CD4-positive, alpha-beta memory T cell (primary cell): ENCODE measurements at places on chromosomes 5 and 9.

DNA sequence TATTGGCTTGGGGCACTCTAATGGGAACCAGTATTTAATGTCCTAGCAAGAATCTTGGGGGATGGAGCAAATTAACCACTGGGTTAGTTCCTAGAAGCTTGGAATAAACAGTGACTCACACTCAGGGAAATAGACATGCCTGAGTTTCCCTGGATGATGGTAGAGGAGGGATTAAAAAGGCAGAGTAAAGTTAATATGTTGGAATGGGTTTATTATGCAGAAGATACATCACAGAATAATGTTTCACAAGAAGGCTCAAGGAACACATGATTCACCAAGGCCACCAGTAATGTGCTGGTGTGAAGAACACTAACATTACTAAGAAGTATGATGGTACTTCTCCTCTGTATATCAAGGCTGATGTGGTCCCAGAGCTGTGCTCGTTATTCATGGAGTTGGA, 752.9 kb upstream of the SEMA6A start:
- no peak for DNase-seq
- no peak overlapping the region for H3K27ac ChIP-seq
- no peak overlapping the region for H3K4me3 ChIP-seq
- no peaks in the 10 kb centered on the region for H3K27me3 ChIP-seq
- H3K4me1 ChIP-seq: no peaks in the 10 kb centered on the region

DNA sequence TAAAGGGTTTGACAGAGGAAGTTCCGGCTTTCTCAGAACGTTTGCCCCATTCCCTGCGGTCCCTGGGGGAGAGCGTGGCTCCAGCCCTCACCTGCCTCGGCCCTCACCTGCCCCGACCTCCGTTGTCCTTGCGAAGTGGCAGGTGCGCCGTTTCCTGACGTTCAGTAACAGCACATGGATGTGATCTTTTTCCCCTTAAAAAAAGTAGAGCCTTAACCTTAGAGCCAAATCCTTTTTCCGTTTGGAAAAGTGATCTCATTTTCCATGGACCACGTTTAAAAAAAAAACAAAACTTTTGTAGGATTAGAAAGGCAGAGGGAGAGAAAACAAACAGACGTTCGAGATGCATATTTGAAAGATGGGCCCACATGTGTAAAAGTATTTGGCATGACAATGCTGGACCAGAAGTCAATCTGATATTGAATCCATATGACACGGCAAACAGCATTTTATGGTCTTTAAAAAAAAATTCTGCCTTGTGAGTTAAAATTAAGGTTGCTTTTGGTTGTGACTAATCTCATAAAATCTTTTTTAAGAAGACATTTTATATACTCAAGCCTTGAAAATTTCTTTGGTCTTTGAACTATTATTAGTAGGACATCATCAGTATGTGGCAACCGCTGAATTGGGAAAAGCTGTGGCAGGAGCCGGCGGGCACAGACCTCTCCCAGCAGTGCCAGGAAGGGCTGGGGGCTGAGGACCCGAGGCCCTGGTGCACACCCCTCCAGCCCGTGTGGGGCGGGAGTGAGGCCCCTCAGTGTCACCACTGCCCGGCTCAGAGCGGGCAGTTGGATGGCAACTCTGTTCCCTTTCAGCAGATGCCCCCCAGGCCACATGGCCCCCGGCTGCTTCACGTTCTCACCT, 42.5 kb upstream of the EXOC3 start:
- H3K27me3 ChIP-seq: peaks cover 7% of the 10 kb centered on the region
- no peak overlapping the region for H3K27ac ChIP-seq
- no peaks in the 10 kb centered on the region for H3K36me3 ChIP-seq
- H3K4me3 ChIP-seq: no peak overlapping the region

- no peak overlapping the region for H3K4me3 ChIP-seq
- H3K4me1 ChIP-seq: no peaks in the 10 kb centered on the region
- no peak for DNase-seq
- no peak overlapping the region for H3K27ac ChIP-seq
- no peaks in the 10 kb centered on the region for H3K36me3 ChIP-seq
These were observed 97.8 kb downstream of the STK32A start for GRCh38 chr5:147332658-147333057.

DNA sequence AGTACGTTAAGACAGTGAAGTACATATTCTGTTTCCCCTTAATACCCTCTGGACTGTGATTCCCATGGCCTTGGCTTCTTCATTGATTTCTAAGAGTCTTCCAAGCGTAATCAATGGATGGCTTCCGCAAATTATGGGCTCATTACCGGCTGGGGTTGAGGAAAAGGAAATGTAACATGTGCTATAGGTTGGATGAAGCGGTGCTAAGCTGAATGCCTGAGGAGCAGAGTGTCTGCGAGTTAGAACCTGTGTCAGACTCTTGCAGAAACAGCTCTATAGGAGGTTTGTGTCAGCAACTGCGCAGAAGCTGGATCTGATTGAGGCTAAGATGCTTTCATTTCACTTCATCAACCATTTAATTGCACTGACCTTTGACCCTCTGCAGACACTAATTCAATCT, 114.3 kb upstream of the CDH18 start:
- no peaks in the 10 kb centered on the region for H3K4me1 ChIP-seq
- H3K4me3 ChIP-seq: no peak overlapping the region
- no peaks in the 10 kb centered on the region for H3K36me3 ChIP-seq

DNA sequence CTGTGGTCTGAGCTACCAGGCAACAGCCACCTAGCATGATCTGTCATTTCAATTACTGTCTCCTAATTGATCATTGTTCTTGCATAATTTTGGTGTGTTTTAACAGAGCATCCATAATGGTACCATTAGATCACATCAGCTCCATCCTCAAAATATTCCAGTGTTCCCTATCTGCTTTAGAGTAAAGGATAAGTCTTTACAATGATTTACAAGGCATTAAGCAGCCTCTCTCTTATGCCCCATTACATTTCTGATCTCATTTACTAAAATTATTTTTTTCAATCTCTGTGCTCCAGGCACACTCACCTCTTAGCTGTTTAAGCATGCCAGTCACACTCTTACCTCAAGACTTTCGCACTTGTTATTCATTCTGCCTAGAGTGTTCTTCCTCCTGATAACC, 389.9 kb upstream of the PTPRD start:
- H3K27me3 ChIP-seq: no peaks in the 10 kb centered on the region
- no peak overlapping the region for H3K4me3 ChIP-seq
- H3K4me1 ChIP-seq: no peaks in the 10 kb centered on the region
- no peak overlapping the region for H3K27ac ChIP-seq
- DNase-seq: no peak

GRCh38 chr9:130444565-130445221, at the start of gene ASS1:
Gene ASS1, plus strand, starts transcription at chr9:130444961. Its CDS starts 7,268 bp downstream, at chr9:130452229.
- peak; percentile 21 for DNase-seq
- H3K36me3 ChIP-seq: no peaks in the 10 kb centered on the region
- no peak within 1 kb of the TSS for H3K27ac ChIP-seq
- no peak within 1 kb of the TSS for H3K4me3 ChIP-seq

GRCh38 chr5:54905942-54906537, 79.4 kb downstream of the ESM1 start:
- peaks cover 9% of the 10 kb centered on the region for H3K4me1 ChIP-seq
- peak; percentile 57 for DNase-seq
- no peaks in the 10 kb centered on the region for H3K36me3 ChIP-seq
- H3K27ac ChIP-seq: no peak overlapping the region
- H3K4me3 ChIP-seq: no peak overlapping the region
- no peaks in the 10 kb centered on the region for H3K27me3 ChIP-seq

DNA sequence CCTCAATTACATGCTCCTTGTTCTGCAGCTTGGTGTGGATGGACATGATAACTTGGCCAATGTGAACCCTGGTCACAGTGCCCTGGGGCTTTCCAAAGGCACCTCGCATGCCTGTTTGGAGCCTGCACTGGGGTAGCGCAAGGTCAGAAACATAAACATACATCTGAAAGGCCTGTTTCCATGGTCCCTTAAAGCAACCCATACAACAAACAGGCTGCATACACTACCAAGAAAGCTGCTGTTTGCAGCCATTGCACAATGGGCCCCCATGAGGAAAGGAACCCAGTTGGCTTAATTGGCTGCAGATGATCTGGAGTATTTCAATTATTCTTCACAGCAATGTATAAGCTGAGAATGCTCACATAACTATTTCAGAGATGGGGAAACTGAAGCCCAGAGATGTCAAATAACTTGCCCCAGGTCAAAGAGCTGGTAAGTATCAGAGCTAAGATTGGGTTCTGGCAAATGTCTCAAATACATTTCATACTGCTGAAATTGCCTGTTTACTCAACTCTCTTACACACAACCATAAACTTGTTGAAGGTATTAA, 233.9 kb downstream of the ASTN2 start:
- no peaks in the 10 kb centered on the region for H3K27me3 ChIP-seq
- H3K36me3 ChIP-seq: no peaks in the 10 kb centered on the region
- no peaks in the 10 kb centered on the region for H3K4me1 ChIP-seq
- no peak overlapping the region for H3K27ac ChIP-seq
- no peak for DNase-seq

- H3K4me3 ChIP-seq: no peak overlapping the region
- no peaks in the 10 kb centered on the region for H3K27me3 ChIP-seq
- no peak for DNase-seq
- H3K4me1 ChIP-seq: no peaks in the 10 kb centered on the region
These were observed 44.6 kb downstream of the PIP5K1B start for GRCh38 chr9:68749579-68750159.

- DNase-seq: no peak
- H3K4me3 ChIP-seq: no peak overlapping the region
- H3K4me1 ChIP-seq: peaks cover 4% of the 10 kb centered on the region
- no peak overlapping the region for H3K27ac ChIP-seq
- no peaks in the 10 kb centered on the region for H3K36me3 ChIP-seq
These were observed 46.7 kb downstream of the SAR1B start for GRCh38 chr5:134585966-134586365.

DNA sequence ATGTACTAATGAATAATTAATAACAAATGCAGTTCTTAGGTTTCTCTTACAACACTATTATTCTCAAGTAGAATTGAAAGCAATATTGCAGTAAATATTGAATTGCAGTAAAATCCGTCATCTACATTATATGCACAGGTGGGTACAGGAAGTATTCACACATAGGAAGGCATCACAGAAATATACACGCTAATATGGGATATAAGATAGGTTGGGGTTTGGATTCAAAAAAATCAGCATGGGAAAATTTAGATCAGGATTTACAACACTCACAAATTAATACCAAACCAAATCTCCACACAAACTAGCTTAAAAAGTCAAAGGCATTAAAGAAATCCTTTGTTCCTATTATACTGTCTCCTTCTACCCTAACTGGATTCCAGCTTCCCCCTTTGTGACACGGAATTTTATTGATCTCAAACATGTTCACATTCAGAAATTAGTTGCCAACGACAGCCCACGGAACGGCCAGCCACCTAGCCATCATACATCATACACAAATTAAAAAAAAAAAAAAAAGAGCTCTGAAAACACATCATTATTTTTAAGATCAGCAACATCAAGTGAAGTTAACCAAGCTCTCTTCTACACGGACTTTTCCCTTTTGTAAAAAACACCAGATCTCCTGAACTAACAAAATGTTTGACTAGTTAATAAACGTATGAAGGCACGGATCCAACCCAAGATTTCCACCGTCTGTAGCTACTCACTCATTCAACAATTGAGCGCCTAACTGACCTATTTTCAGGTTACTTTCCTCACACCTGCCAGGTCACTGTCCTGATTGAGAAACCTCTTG, 2.2 kb downstream of the NR6A1 start:
- H3K36me3 ChIP-seq: no peaks in the 10 kb centered on the region
- DNase-seq: no peak
- H3K27ac ChIP-seq: no peak overlapping the region
- H3K4me1 ChIP-seq: peaks cover 24% of the 10 kb centered on the region
- H3K4me3 ChIP-seq: no peak overlapping the region
- H3K27me3 ChIP-seq: peaks cover 32% of the 10 kb centered on the region

GRCh38 chr5:140222416-140222815, 47.4 kb downstream of the CYSTM1 start:
- no peak overlapping the region for H3K4me3 ChIP-seq
- H3K4me1 ChIP-seq: no peaks in the 10 kb centered on the region
- no peaks in the 10 kb centered on the region for H3K27me3 ChIP-seq
- DNase-seq: no peak
- H3K27ac ChIP-seq: no peak overlapping the region

GRCh38 chr5:59264639-59265245, 628.8 kb downstream of the PDE4D start:
- no peak for DNase-seq
- no peaks in the 10 kb centered on the region for H3K27me3 ChIP-seq
- no peak overlapping the region for H3K4me3 ChIP-seq
- H3K36me3 ChIP-seq: no peaks in the 10 kb centered on the region
- H3K27ac ChIP-seq: no peak overlapping the region

DNA sequence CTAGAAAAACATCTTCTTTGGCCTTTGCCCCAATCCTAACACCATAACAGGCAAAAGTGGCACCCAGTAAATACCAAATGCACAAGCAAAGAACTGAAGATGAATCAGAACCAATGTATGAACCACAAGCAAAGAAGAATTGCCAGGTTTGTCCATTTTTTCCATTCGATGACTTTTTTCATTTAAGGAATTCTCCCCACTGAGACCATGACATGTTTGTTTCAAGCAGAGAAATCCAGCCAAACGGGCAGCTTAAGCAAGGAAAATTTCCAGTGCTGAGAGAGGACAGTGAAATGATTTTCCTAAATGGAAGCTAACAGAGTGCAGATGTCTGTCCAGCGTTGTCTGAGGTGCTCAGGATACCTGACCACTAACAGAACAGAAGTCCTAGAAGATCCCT, 203.7 kb downstream of the ADAMTS12 start:
- no peaks in the 10 kb centered on the region for H3K36me3 ChIP-seq
- no peak overlapping the region for H3K27ac ChIP-seq
- DNase-seq: no peak
- no peak overlapping the region for H3K4me3 ChIP-seq
- no peaks in the 10 kb centered on the region for H3K27me3 ChIP-seq
- H3K4me1 ChIP-seq: no peaks in the 10 kb centered on the region

DNA sequence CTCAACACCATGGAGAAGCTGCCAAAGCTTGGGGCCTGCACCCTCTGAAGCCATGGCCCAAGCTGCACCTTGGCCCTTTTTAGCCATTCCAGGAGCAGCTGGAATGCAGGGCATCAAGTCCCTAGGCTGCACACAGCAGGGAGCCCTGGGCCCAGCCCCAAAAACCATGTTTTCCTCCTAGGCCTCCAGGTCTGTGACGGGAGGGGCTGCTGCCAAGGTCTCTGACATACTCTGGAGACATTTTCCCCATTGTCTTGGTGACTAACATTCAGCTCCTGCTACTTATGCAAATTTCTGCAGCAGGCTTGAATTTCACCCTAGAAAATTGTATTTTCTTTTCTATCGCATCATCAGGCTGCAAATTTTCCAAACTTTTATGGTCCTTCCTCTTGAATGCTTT, 64.6 kb downstream of the ELOVL7 start:
- H3K4me3 ChIP-seq: no peak overlapping the region
- no peaks in the 10 kb centered on the region for H3K4me1 ChIP-seq
- H3K27ac ChIP-seq: no peak overlapping the region
- H3K27me3 ChIP-seq: no peaks in the 10 kb centered on the region
- no peaks in the 10 kb centered on the region for H3K36me3 ChIP-seq
